ENCODE measurements at places on chromosomes 1 and 21. TPM values are rescaled to one million over a fixed set of nuclear protein-coding genes. Genes with fewer than 3 reads are reported as not detected.

The S100A16 gene
- 89.0 TPM for total RNA-seq

DNA sequence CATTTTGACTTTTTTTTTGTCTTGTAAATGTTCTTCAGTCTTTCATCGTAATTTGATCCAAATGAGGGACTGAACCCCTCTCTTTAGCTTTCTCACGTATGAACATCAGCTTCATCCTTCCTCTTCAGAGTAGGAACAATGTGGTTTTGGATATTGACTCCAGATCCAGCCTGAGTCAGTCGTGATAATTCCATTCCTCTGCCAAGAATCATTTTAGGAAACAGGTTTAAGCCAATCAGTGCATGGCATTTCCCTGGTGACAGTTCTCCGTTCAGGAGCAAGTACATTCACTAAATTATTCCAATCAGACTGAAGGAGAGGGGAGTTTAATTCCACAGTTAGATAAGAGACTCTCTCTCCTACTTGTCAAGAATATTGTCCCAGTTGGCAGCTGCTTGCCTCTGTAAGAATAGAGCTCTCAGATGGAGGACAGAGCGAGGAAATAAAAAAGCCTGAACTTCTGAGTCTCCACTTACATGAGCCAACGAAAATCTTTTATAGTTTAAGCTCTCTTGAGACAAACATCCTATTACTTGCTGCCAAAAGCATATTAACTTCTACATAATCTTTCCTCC, 18.6 kb downstream of the RHOU start:
- DNase-seq: no peak

The PLA2G2D gene
- total RNA-seq: not detected

The CLCA4 gene
- not detected for total RNA-seq

The NLRP3 gene
- 1.4 TPM for total RNA-seq

All from H7 (cell line).